ENCODE measurements at places on chromosomes 11 and 22.

DNA sequence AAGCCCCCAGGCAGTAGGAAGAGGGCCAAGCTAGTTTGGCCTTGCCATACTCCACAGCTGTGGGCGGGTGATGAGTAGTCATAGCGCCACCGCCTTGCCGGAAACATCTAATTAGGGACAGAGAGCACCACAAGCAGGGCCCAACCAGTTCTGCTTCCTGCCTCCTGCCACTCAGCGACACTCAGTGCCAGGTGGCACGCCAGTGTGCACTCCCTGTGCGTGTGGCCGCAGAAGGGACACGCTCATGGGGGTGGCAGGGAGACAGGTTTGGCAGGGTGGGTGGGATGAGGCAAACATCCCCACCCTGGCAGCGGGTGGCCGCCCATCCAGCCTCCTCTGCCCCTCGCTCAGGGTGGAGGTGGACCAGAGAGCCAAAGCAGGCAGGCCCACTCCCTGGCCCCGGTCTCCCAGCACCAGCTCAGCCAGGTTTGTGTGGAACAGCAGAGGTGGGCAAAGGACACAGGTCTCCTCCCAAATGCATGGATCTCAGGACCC is 4.9 kb downstream of the OVOL1 start:
- DNase-seq, result no peak

DNA sequence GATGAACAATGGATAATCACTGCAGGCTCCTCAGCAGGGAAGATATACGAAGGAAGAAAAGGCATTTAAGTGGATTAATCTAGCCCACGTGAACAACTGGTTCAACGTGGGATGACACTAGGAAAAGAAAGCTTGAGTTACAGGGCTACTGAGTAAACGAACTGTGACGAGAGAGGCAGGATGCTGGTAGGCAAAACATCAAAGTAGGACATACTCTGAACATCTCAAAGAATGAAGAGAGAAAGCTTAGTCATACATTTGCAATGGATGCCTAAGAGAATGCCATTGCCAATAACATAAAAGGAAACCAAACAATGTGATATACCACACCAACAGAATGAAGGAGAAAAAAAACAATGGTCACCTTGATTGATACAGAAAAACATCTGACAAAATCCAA is 12.9 kb downstream of the USP28 start:
- no peak for DNase-seq

GRCh38 chr11:11845071-11845470 is 3.3 kb downstream of the USP47 start:
- no peak for DNase-seq

DNA sequence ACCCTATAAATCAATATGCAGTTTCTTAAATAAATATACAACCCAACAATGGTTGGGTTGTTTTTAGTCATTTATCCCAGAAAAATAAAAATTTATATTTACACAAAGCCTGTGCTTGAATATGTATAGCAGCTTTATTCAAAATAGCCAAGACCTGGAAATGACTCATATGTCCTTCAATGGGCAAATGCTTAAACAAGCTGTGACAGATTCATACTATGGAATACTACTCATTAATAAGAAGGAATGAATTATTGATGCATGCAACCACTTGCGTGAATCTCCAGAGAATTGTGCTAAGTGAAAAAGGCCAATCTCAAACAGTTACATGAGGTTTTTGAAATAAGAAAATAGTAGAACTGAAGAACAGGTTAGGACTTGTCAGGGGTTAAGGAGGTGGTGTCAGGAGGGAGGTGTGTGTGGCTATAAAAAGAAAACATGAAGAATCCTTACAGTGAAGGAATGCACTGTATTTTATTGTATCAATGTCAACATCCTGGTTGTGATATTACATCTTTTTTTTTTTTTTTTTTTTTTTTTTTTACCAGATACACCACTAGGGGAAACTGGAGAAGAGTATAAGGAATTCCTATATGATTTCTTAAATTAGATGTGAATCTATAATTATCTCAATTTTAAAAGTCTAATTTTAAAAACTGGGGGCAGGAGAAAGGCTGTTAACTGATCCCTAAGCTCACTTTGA is 82.4 kb upstream of the CD44 start:
- DNase-seq, result no peak

GRCh38 chr22:48256041-48256739 is 1493.7 kb downstream of the TBC1D22A start:
- DNase-seq, result no peak

GRCh38 chr22:33002035-33002434 is 56.1 kb downstream of the SYN3 start:
- no peak for DNase-seq

GRCh38 chr11:59171508-59172322 is at the start of gene DTX4:
TSS of gene DTX4 (plus strand) at chr11:59172132. CDS start at chr11:59172596, 464 bp downstream.
- DNase-seq, result peak; percentile 82

DNA sequence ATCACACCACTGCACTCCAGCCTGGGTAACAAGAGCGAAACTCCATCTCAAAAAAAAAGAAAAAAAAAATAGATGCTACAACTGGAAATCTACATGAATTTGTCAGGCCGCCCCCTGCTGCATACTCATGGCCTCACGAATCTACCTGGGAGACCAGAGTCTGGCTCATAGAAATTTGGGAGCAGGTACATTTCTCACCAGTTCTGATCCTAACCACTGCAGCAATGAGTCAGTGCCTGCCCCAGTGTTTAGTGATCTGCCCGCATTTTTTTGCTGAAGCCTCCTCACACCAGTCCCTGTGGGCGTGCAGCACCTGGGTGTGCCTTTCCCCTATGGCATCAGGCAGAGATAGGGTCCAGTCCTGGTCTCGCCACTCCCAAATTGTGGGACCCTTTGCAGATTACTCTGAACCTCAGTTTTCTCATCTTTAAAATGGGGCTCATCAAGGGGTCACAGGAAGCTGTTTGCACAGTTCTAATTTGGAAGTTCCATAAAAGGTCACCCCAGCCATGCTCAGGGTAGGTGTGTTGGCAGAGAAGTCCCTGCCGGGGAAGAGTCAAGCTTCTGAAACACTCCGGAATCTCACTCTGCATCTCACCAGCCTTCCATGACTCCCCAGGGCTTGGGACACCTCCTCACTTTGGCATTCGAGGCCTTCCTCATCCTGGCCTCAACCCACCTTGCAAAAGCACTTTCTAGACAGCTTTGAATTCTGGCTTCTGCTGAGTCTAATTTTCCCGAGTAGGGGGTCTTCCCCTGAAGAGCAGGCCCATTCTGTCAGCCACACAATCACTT is 39.3 kb upstream of the LINC01488 start:
- no peak for DNase-seq

- DNase-seq, result no peak
Observed at GRCh38 chr11:19511413-19512183, 201.0 kb upstream of the NAV2 start.

GRCh38 chr11:90434858-90435257 is 212.0 kb upstream of the CHORDC1 start:
- no peak for DNase-seq

DNA sequence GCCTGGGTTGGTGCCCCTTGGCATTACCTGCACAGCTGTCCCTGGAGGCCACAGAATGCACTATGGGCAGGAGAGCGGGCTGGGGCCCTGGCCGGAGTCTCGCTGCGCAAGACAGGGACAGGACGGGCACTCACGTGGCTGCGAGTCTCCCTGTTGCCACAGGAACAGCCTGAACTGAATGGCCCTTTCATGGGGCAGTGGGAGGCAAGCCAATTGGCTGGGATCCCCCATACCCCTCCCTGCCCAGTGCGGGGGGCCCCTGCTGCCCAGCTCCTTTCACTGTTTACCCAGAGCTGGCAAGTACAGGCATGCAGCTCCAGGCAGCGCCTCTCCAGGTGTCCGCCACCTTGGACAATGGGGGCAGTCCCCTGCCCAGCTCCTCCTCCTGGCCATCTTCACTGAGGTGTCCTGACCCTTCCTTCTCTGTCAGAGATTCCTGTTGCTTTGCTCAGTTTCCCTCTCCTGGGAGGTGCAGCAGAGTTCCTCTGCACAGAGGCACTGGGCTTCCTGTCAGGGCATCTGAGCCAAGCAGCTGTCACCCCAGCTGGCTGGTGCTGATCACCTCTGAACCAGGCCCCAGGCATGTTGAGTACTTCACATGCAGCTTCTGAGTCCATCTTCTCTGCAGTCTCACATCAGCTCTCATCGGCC is 5.2 kb downstream of the USP2 start:
- DNase-seq, result no peak

Data from activated naive CD8-positive, alpha-beta T cell treated with anti-CD3 and anti-CD28 coated beads, Interleukin-2, amount 50 U/mL, for 16 hours (primary cell).